Transverse colon (tissue), 4 donors: ENCODE measurements at places on chromosomes 6 and 20.
A peak's percentile ranks its signal among the peaks of the same experiment; 100 is the strongest.

DNA sequence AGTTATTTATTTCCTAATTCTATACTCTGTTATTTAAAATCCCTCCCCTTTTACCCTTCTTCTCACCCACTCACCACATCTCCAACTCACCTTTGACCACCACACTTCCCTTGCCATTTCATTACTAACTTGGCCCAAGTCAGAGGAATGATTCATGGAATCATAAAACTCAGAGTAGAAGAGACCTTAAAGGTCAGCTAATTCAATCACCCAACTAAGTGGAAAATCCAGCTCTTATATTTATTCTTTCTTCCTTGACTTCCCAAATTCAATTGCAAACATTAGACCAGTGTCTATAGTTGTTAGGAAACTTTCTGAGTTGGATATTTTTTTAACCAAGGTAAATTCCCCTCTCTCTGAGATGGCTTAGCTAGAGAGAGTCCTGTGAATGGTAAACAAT is 26.5 kb upstream of the HEY2 start:
- no peak for DNase-seq

- no peak for DNase-seq
Measured at GRCh38 chr20:51118216-51118615, 95.3 kb upstream of the KCNG1 start.

DNA sequence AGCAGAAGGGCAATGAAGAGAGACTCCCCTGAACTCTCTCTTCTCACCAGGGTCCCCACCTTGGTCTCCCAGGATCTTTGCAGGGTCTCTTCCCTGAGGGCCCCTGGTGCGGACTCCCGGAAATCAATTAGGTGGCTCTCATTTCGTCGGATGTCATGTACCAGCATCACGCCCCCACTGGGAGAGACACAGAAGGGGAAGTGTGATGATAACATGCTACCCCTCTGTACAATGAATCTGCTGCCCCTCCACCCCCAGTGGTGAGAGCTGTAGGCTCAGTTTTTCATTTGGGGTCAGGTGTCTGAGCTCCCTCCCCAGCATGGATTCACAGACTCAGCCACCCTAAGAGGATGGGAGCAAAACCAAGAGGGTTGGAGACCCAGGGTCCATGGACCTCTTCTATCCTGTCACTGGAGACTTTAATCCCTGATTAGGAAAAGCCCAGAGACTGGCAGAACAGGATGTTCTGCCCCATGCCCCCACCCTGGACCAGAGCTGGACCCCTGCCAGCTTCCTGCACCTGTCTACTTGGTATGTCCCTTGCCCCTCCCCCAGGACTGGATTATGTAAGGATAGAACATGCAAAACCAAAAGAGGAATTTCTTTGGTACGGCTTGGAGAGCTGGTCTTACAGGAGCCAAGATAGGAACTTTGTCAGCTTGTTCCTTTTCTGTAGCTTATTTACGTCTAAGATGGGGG is 11.1 kb downstream of the GGT7 start:
- peak; percentile 65 for DNase-seq

- DNase-seq = no peak
Measured at GRCh38 chr6:10177704-10178103, 237.2 kb downstream of the TFAP2A start.

DNA sequence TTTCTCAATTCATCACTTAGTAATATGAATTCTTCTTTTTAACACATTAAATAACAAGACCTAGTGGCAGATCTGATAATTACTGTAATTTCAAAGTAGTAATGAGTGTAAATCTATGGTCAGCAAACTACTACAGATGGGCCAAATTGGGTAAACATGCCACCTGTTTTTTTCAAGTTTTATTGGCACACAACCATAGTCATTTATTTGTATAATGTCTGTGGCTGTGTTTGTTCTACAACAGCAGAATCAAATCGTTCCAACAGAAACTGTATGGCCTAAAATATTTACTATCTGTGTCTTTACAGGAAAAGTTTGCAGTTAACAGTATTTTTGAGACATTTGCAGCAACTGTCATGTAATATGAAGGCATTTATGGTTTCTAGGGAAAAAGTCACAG is 86.1 kb upstream of the EYA2 start:
- DNase-seq = no peak

DNA sequence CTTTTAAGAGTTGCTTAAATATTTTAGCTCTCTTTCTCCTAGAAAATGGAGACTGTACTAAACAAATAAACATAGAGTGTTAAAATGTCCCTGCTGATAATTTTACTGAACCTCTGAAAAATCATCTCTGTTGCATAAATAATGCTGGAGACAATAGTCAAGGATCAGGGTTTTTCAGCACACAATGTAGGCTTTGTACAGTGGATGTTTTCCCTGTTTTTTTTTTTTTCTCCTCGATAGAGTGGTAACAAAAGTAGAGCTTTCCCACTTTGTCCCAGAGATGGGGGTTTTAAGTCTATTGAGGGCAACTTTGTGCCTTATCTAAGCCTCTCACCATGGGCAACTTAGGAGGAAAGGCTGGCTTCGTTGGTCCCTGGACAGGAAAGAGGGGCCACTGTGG is 222.6 kb upstream of the HDDC2 start:
- no peak for DNase-seq

DNA sequence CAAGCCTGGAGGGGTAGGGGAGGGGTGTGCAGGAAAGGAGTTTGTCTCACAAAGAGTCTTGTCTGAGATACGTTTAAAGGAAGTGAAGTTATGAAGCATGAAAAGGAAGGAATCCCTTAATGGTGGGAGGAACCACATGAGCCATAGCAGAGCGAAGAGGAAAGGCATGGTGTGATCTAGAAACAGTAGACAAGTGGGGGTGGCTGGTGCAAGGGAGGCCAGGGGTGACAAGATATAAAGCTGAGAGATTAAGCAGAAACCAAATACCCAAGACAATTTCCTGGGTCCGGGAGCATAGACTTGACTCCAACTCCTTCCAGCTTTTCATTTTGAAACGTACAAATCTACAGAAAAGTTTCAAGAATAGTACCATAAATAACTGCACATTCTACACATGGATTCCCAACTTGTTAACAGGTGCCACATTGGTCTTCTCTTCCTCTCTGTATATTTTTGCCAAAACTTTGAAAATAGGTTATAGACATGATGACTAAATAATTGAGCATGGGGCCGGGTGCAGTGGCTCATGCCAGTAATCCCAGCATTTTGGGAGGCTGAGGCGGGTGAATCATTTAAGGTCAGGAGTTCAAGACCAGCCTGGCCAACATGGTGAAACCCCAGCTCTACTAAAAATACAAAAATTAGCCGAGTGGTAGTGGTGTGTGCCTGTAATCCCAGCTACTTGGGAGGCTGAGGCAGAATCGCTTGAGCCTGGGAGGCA is 211.6 kb downstream of the SLC24A3 start:
- DNase-seq = no peak

- no peak for DNase-seq
Measured at GRCh38 chr6:166379800-166380199, 2.9 kb downstream of the MPC1 start.

DNA sequence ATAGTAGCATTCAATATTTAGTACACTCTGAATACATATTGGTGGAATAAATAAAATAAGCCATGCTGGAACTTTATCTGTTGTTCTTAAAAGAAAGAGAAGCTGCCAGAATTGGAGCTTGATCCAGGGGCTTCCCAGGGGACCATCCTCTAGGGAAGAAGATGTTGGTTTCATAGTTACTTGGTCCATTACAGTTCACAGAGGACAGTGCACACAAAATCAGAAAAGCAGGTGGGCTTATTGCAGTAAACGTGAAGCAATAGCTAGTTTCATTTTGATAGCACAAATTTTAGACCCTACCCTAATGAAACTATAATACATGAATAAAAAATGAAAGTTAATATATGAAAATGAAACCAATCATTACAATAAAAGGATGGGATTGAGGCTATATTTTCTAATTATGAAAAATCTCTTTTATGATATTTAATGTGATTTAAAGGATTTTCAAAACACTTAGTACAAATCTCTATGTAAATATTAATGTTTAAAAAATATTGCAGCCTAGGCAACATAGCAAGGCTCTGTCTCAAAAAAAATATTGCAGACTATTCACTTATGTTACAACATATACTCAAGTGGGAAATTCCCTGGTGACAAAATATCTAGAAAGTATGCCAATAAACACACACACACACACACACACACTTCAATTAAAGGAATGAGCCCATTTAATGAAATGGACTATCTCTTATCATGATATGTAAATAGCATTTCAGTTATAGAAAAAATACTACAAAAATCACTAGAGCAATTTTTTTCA is 227.0 kb upstream of the MARCKS start:
- no peak for DNase-seq

DNA sequence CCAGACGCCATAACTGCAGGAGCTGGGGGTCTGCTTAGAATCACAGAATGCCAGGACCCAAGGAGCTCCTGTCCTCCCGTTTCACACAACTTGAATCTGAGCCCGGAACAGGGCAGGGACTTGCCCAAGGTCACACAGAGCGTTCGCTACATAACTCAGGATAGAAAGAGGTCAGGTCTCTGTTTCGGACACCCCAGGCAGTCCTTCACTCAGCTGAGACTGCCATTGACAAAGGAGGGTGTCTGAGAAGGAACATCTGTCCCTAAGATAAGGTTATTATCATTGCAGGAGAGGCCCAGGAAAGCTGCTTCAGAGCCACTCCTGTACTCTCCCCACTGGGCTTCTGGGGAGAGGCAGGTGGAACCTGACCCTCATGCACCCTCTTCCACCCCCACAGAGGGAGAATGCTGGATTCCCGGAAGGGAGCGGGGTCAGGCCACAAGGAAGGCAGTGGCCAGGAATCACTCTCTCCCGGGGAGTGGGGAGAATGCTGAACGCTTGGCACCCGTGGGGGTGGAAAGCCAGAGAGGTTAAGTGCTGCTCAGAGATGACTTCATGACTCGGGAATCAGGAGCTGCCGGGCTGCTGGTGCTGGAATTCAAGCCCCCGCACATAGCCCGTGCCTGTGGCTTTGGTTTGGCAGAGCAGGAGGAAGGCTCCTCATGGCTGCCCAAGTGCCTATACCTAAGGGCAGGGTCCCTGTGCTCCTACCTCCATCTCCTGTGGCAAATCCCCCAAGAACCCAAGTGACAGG is 10.7 kb downstream of the SDC4 start:
- DNase-seq = peak; percentile 53

DNA sequence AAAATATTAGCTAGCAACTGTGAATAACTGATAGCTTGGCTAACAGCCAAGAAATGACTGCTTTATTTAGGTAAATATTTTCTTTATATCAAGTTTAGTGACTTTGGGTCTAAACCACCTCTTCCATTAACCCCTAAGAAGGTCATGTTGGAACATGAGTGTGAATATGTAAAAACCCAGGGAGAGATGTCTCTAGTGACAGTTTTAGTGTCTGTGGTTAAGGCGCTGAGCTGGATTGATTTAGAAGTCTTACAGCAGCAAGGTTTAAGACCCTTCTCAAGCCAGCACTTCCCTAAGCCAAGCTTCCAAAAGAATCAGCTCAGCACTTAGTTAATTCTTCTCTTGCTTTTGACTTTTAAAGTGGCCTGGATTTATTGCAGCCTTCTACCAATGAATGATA is 11.4 kb upstream of the SIRT5 start:
- DNase-seq = no peak

DNA sequence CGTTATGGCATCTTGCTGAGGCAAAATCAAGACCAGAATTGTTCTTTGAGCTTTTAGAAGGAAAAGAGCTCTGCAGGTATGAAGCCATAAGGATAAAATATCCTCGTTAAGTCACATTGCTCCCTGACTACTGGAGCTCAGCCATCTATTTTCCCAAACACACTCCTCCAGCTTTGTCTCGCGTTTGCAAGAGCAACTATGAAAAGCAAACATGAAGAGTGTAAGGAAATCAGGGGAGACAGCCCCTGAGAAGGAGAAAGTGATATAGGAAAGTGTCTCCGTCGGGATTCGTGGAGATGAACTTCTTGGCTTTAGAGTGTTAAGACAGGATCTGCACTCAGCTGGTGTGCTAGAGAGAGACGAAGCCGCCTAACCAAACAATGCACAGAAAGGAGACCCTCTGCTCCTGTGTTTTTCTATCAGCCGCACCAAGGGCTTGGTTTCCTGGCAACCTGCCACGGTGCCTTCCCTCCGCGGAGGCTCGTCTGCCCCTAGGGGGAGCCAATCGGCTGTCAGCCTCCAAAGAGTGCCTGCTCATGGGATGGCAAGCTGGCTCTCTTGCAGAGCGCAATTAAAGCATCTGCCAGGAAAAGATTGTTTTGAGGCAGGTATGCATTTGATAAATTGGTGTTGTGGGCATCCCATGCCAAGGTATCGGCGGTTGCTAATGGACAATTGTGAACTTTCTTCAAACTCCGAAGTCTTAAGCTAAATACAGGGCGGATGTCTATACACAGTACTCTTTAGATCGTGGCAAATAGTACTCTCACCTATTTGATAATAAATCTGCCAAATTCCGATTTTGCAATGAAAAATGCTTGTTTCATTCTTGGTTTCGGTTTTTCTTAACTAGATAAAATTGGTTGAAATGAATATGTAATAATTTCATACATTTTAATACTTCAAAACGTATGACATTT is 603.2 kb downstream of the RNF144B start:
- DNase-seq = peak; percentile 69

DNA sequence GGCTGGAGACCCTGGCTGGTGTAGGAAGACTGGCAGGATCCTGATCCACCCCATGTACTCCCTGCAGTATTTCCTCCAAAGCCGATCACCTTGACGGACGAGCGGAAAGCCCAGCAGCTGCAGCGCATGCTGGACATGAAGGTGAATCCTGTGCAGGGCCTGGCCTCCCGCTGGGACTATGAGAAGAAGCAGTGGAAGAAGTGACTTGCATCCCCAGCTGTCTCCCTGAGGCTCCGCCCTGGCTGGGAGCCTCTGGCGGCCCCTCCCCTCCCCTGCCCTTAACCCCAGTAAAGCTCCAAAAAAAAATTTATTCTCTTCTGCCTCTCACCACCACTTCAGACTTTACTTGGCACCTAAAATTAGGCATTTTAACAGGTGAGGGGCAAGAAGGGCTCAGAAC is 7.0 kb downstream of the COX4I2 start:
- no peak for DNase-seq

- no peak for DNase-seq
Measured at GRCh38 chr6:115120391-115120790, 777.6 kb upstream of the HS3ST5 start.
